Mammary epithelial cell (primary cell): ENCODE measurements at places on chromosomes 16 and 17. TPM values are rescaled to one million over a fixed set of nuclear protein-coding genes. Genes with fewer than 3 reads are reported as not detected.
A peak's percentile ranks its signal among the peaks of the same experiment; 100 is the strongest.

- DNase-seq = no peak
These were observed 27.3 kb downstream of the KDM8 start for GRCh38 chr16:27230562-27231001.

The CHD9NB gene
- total RNA-seq = 0.83 TPM

- peak; percentile 88 for DNase-seq
These were observed 9.9 kb upstream of the KRT19 start for GRCh38 chr17:41537990-41538389.

DNA sequence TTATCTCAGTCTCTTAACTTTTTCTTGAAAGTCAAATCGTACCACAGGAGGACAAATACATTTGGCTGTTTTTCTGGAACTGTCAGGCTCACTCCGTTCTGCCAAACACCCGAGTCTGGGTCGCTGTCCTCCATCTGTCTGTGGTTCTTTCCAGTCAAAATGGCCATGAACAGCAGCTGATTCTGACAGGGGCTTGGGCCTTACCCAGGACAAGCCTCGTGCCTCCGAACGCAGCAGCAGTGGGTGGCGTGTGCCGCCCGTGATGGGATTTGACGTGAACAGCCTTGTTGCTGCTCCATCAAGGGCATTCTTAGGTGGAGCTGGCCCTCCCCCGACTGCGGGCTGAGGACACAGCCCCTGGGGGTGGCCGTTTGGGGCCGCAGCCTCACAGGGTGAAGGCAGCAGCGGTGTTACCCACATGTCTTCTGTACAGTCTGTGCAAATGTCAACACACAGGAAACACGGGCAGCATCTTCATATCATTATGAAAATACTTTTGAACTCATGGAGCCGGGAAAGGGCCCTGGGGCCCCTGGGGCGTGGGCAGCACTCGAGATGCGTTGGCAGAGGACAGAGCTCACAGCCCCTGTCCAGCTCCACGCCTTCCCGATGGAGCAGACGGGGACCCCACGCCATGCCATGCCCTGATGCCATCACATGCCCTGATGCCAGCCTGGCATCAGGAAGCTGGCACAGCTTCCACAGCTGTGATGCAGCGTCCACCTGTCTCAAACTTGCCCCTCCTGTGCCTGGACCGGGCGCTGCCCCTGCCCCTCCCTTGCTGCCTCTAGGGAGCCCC is 8.6 kb upstream of the ACSF3 start:
- DNase-seq = no peak

The PIEZO1 gene
- total RNA-seq = 165 TPM

- DNase-seq = no peak
These were observed 702 bp upstream of the WNT3 start for GRCh38 chr17:46818929-46819859.

DNA sequence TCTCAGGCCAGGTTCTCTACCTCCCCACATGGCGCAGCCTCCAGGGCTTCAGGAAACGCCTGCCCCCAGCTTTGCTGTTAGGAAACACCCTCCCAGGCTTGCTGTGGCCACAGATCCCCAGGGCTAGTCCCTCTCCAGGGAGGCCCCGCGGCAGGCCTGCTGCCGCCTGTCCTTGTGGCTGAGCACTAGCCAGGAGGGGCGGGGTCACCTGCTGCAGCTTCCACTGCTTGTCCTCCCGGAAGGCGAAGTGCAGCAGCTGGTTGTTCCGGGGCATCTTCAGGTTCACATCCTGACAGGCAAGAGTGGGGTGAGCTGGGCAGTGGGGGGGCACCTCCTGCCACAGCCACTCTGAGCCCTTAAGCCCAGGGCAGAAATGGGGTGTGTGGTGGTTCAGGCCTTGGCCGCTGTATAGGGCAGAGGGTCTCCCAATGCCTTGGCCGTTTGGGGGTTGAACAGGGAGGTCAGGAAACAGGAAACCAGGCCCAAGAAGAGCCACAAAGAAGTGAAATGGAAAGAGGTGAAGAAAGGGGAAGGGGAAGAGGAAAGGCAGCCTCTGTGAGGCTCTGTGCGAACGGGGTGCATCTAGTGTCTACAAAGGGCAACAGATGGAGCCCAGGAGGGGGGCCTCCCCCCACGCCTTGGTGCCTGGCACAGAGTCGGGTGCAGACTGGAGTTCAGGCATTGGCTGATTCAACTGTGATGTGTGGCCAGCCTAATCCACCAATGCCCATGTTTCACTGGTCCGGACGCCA is 2.0 kb downstream of the ROGDI start:
- peak; percentile 65 for DNase-seq

DNA sequence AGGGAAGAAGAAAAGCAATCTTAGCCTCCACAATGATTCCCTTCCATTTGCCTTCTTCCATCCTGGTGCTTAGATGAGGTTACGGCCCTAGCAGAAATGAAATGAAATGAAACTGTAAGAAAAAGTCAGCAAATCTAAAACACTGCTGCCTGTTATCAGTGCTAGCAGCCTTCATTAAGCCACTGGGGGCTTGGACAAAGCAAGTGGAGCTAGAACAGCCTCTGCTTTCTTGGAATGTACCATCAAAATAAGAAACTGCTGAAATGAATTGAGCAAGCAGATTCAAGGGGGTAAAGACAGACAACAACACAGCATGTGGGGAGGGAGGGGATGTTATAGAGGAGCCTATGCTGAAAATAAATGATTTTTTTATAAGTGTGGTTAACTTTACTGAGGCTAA is 5.1 kb downstream of the ANKFN1 start:
- DNase-seq = no peak

DNA sequence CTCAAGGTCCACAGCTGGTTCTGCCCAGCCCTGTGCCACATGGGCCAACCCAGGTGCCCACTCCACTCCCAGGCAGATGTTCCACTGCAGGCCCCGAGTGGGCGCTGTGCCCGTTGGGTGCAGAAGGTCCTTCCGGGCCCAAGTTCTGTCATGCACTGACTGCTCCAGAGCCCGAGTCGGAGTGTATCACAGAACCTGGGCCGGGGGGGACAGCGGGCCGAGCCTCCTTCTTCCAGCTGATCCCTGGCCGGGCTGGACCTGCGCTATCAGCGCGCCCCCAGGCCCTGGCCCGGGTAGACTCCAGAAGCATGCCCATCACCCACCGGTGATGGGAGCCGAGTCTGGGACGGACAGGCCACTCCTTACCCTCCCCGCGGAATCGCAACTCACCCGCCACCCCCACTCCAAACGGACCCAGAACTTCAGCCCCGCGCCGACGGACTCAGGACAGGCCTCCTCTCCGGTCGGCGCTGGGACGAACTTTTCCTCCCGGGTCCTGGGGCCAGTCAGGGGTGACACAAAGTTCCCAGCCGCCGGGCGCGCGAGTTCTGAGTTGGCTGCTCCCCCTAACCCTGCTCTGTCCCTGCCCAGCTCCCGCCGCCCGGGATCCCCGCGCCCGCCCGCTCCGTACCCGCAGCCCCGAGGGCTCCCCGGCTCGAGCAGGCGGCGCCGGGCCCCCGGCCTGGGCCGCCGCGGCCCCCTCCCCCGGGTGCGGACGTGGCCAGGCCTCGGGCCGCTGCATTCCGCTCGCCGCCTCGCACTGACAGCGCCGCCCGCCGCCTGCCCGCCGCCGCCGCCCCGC is at the start of gene COPZ2:
Gene COPZ2 (minus strand): TSS at position 762 of the 802 bp plus-strand sequence. CDS start 20 bp downstream, at position 742.
- DNase-seq = no peak

DNA sequence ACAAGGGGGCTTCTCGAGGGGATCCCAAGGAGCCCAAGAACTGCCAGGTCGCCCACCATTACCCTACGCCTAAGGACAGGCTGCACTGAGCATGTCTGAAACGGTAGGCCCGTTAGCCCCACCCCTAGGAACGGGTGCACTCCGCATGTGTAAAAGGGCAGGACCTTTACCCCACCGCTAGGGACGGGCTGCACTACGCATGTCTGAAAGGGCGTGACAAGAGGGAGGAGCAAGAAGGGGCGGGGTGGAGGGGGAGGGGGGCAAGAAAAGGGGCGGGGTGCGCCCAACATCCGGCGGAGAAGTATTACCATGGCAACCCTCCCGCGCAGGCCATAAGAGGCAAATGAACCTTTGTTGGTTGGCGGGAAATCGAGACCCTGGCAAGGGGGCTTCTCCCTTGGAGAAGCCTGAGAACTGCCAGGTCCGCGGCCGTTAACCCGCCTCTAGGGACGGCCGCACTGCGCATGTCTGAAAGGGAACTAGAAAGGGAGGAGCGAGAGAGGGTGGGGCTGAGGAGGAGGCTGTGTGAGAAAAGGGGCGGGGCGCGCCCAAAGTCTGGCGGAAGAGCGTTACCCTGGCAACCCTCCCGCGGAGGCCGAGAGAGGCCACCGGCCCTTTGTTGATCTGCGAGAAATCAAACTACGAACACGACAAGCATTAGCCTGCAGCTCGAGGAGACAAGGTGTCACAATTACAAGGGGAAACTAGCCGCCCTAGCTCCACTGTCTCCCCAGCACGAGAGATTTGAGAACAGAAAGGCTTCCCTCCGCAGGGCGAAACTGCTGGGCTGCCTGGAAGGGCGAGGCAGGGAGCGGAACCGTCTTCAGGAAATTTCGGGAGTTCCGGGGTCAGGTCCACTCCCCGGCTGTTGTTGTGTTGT is 2046.8 kb downstream of the TP53TG3F start:
- no peak for DNase-seq
